ENCODE measurements at places on chromosomes 12 and 14.
A peak's percentile ranks its signal among the peaks of the same experiment; 100 is the strongest.

- no peak for DNase-seq
Measured at GRCh38 chr12:95740751-95741150, 49.8 kb downstream of the NTN4 start.

GRCh38 chr12:62260733-62261683 lies 804 bp downstream of the USP15 start:
- peak; percentile 33 for DNase-seq

DNA sequence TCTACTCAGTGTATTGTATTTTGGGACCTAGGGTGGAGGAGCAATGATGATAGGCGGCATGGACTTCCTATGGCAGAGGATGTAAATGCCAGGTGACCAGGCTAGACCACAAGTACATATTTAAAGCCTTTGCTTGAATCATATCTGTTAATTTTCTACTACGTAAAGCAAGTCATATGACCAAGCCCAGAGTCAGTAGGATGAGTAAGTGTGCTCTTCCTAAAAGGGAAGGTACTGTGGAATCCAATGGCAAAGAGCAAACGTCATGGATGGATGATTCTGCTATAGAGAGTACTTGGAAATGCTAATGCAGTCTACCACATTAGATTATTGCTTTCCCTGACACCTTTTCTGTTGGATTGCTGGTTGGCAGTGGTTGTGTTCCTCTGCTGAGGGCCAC lies 16.8 kb downstream of the GPATCH2L start:
- DNase-seq = no peak

DNA sequence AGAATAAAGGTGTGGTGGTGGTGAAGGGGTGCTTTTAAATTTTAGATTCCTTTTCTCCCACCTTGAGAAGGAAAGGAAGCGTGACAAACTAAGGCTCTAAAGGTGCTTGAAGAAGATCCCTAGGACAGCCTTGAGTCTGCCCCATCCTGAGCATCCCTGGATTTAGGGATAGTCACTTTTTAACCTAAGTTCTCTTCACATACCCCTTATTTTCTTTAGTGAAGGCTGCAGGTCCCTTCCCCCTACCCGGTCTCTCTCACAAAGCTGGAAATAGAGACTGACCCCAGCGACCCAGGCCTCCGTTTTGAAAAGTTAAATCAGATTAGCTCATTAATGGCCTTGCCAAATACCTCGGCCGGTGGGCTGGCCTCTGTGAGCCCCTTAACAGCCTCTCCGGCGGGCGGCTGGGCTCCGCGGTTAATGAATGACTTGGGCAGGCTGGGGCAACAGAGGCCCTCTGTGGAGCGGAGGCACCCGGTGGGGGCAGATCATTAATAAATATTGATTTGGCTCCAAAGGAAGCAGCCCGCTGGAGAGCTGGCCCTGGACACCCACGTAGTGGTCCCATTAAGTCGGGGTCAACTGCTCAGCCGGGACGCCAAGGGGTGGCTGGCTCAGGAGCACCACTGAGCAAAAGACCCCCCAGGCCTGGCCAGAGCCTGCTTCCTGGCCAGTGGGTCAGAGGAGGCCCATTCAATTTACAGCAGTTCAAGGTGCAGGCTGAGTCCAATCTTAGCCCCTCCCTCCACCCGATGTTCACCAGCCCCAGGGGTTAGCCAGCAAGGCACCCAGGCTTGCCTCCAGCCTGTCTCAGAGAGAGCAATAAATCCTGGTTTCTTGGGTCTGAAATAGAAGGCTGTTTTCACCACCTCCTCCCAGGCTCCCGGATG lies 31.8 kb downstream of the PAH start:
- DNase-seq = no peak

DNA sequence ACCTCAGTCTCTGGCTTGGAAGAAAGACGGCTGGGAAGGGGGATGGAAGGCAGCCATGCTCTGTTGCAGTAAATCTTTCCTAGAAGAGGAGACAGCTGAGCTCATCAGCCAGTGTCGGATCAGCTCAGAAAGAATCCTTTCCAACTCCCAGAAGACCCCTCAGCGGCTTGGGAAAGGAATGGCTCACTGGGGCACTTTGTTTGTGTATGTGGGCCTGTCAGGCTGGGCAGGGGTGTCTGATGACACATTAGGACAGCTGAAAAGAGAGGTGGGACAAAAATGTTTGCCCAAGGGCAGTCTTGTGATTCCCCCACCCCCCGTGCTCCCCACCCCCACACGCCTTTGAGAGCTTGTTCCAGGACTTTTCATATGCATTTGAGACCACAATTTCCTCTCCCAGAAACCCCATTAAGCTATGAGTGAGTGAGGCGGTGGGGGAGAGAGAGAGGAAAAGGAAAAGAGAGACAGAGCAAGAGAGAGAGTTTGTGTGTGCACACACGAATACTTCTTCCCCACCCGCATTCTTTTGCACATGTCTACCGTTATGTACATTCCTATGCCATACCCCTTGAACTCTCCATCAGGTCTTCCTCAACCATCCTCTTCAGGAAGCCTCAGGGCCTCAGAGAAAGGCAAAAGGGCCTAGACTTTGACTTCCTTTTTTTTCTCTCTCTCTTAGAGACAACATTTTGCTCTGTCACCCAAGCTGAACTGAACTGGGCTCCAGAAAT lies 198.9 kb downstream of the ZFP36L1 start:
- no peak for DNase-seq

GRCh38 chr14:66717561-66718140 lies 209.7 kb downstream of the GPHN start:
- no peak for DNase-seq

DNA sequence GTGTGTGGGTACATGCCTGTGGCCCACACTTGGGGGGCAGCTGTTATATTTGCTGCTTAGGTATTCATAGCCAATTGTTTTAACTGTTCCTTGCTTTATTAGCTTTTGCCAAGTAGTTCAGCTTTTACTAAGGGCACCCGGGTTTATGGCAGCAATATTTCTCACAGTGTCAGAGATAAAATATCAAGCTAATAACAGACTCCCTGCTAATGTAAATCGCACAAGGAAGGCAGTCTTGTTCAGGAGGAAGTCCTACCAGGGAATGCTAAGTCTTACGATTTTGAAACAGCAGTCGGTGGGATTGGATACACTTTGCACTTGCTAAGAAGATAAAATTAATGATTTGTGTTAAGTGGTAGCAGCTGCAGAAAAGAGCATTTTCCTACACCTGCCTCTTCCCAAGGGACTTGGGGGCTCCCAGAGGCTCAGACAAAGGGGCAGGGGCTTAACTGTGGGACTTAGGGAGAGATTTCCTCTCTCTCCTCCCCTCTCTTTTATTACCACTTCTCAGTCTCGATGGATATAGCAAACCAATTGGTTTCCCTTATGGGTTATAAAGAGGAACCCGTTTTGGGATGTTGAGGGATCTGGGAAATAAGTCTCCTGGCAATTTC lies 175.1 kb downstream of the NRXN3 start:
- no peak for DNase-seq

GRCh38 chr12:41151793-41152192 lies 36.3 kb upstream of the PDZRN4 start:
- DNase-seq = no peak

DNA sequence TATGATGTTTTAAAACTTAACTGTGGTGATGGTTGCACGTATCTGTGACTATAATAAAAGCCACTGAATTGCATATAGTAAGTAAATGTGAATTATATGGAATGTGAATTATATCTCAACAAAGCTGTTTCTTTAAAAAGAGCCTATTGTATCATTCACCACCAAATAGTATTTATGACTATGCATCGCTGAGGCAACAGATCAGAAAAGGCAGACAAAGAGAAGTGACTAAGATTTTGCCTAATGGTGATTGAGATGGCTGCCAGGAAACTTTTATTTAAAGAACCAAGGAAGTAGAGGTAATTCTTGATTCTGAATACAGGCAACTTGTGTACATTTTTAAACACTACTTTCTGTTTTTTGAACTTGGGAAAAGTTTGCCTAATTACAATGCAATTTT lies 31.7 kb downstream of the DHRS7 start:
- no peak for DNase-seq

- no peak for DNase-seq
Measured at GRCh38 chr12:72547573-72547972, 275.4 kb downstream of the TRHDE start.

- DNase-seq = peak; percentile 91
Measured at GRCh38 chr12:13390381-13390861, 193.9 kb downstream of the EMP1 start.

DNA sequence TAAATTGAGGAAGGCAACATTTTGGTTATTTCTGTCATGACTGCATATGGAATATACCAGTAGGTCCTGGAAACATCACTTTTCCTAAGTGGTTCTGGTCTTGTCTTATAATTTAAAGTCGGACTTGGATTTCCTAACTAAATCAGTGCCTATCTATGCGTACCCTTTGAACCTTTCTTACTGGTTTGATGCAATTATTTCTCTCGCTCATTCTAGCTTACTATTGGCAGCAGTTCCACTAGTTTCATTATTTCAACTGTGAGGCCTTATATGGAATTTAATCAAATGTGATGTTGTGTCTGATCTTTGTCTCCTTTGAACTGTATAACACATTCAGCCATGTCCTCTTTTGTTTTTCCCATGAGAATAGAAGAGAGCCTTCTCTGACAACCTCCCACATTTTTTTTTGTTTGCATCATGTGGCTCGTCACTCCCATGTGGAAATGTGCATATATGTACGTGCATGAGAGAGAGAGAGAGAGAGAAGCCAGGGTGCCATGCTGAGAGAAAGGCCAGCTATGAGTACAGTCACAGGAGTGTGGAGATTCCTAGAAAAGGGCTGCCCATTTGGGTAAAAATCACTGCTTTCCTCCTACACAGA lies 48.0 kb downstream of the AKAP6 start:
- DNase-seq = no peak

DNA sequence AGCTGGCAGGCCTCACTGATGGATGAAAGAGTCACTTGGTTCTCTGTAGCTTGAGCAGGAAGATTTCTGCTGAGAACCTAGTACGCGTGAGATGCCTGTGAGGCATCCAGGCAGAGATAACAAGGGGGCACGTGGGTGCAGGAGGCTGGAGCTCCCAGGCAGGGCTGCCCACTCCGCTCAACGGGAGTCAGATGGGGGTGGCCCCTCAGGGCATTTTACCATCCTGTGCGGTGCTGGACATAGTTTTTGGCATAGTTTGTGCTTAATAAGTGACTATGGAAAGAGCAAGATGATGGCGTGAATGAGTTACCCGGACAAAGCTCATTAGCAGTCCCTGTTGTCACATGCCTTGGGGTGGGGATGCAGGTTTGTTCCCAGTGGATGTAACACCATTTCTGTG lies 182.8 kb downstream of the TSPAN9 start:
- DNase-seq = no peak

DNA sequence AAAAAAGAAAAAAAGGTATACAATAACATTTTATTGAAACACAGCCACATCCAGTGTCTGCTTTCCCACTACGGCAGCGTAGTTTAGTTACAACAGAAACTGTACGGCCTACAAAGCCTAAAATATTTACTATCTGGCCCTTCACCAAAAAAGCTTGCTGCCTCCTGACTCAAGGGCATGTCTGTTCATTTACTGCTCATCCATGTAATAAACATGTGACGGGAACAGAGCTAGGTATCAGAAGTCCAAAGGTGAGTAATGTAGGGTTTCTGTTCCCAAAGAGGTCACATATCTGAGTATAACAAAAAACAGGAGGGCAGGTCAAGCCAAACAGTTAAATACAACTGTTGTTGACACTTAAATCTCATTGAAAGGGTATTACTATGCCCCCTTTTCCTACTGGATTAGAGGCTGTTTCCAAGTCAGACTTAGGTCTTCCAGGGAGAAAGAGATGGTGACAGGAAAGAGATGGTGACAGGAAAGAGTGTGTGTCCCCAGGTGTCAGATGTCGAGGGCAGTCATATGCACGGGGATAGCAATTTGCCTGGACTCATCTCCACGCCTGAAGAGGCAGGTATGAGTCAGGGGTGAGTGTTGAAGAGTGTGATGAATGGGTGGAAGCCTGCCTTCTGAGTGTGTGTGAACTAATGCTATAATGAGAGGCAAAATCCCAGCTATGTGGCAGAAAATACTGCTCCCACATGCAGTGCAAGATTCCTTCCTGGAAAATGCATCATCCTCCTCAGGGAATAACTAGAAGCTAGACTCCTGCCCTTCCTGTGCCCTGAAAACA lies 77.7 kb downstream of the MAP3K9 start:
- no peak for DNase-seq

DNA sequence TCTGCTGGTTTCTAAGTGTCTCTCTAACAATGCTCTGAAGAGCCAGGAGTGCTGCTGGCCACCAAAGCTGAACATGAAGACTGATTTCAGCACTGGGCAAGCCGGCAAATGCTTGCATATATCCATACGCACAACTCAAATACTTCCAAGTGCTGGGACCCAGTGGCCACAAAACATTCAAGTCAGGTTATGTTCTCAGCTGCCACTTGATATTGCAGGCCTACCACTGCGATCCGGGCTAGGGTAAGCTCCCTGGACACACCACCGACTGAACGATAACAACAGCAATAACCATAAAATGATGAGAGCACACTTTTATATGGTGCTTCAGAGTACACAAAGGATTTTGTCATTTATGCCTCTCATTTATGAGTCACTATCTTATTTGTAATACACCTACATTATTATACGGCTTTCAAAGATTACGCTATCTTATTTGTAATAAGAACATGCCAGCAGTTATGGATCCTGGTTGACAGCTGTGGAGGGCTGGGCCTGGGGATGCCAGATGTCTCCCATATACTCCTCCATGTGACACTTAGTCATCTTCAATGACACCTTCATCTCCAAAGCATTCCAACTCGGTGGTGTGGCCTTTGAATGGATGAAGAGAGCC lies 35.5 kb downstream of the CRACR2A start:
- DNase-seq = no peak

DNA sequence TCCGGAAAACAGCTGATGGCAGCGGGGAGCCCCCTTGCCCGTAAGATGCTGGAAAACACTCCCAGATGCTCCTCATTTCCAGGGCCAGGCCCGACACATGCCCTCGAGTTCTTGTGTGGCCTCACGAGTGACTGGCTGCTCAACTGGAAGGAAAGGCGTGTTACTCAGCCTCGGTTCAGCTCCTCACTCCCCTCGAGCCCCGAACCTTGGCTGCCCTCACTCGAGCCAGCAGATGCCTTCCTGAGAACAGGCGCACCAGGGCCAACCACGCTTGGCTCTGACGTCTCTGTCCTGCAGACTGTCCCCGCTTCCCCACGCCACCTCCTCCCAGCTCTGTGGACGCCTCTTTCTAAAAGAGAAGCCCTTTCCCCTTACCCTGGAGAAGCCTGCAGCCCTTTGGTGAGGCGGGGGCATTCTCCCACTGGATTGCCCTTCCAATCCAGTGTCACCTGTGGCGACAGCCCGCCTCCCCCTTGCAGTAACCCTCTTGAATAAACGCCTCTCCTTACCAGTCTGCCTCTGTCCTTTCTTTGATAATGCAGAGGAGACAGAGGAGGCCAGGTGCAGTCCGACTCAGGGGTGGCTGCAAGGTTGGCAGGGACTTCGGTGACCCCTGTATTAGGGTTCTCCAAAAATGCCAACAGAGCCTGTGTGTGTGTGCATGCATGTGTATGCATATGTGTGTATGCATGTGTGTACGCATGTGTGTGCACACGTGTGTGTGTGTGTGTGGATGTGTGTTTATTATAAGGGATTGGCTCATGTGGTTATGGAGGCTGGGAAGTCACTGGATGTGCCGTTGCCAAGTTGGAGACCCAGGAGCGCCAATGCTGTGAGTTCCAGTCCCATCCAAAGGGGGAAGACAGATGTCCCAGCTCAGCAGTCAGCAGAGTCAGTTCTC lies 166.3 kb downstream of the KIF26A start:
- DNase-seq = no peak

- no peak for DNase-seq
Measured at GRCh38 chr12:16112130-16112529, 165.4 kb downstream of the SLC15A5 start.
